ENCODE measurements at places on chromosomes 2 and 18.

GRCh38 chr2:39144416-39144815 is 23.6 kb upstream of the SOS1 start:
- no peak for DNase-seq
- H3K27me3 ChIP-seq = no peaks in the 10 kb centered on the region
- peaks cover 7% of the 10 kb centered on the region for H3K36me3 ChIP-seq
- no peak overlapping the region for H3K4me3 ChIP-seq
- H3K27ac ChIP-seq = no peak overlapping the region

- H3K36me3 ChIP-seq = no peaks in the 10 kb centered on the region
- H3K4me3 ChIP-seq = no peak overlapping the region
- H3K27me3 ChIP-seq = peaks cover 1% of the 10 kb centered on the region
Observed at GRCh38 chr18:77165503-77166188, 33.1 kb upstream of the MBP start.

GRCh38 chr2:182937870-182938269 is 71.4 kb upstream of the FRZB start:
- no peaks in the 10 kb centered on the region for H3K4me1 ChIP-seq
- H3K4me3 ChIP-seq = no peak overlapping the region

- no peak for DNase-seq
- H3K36me3 ChIP-seq = no peaks in the 10 kb centered on the region
- H3K27ac ChIP-seq = no peak overlapping the region
- H3K27me3 ChIP-seq = no peaks in the 10 kb centered on the region
- no peaks in the 10 kb centered on the region for H3K4me1 ChIP-seq
Observed at GRCh38 chr2:204578928-204579598, 33.8 kb downstream of the PARD3B start.

- no peak overlapping the region for H3K27ac ChIP-seq
- no peaks in the 10 kb centered on the region for H3K36me3 ChIP-seq
- no peak for DNase-seq
- no peak overlapping the region for H3K4me3 ChIP-seq
- H3K4me1 ChIP-seq = no peaks in the 10 kb centered on the region
- H3K27me3 ChIP-seq = no peaks in the 10 kb centered on the region
Observed at GRCh38 chr18:57219964-57220363, 73.1 kb downstream of the BOD1L2 start.

- peaks cover 13% of the 10 kb centered on the region for H3K27me3 ChIP-seq
- H3K4me3 ChIP-seq = no peak overlapping the region
- H3K4me1 ChIP-seq = peaks cover 4% of the 10 kb centered on the region
- H3K27ac ChIP-seq = no peak overlapping the region
- H3K36me3 ChIP-seq = no peaks in the 10 kb centered on the region
- DNase-seq = no peak
Observed at GRCh38 chr2:206989311-206989710, 50.0 kb downstream of the CPO start.

DNA sequence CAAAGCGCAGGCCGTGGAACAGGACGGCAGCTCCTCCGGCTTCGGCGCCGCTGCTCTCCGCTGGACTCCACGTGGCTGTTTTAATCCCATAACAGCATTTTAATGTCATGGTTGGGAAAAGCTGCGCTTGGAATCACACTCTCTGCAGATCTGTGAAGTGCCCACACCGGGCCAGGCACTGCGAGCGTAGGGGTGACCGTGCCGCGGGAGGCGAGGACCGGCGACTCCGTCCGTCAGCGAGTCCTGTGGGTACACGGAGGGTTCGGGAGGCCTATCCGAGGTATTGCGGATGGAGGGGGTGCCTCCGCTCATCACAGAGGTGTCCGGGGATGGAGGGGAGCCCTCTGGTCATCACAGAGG is 198.0 kb upstream of the SALL3 start:
- H3K4me1 ChIP-seq = no peaks in the 10 kb centered on the region
- H3K36me3 ChIP-seq = no peaks in the 10 kb centered on the region
- H3K4me3 ChIP-seq = no peak overlapping the region
- no peak for DNase-seq
- H3K27me3 ChIP-seq = no peaks in the 10 kb centered on the region

DNA sequence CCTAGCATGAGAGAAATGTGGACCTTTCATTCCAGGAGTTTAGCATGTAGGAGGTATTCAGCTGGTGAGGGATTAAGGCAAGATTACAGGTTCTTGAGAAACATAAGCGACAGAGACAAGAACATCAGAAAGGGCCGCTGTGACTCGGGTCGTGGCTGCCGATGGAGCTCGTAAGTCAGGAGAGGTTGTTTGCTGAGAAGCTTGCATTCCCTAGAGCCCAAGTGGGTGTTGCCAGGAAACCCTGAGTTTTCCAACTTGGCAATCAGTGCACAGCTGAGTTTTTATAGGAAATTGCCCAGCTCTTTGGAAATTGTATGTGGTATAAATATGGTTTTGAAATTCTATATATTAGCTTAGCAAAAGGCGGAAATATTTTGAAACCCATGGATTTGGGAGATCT is 46.4 kb upstream of the CYP1B1 start:
- no peak for DNase-seq
- H3K27ac ChIP-seq = no peak overlapping the region

DNA sequence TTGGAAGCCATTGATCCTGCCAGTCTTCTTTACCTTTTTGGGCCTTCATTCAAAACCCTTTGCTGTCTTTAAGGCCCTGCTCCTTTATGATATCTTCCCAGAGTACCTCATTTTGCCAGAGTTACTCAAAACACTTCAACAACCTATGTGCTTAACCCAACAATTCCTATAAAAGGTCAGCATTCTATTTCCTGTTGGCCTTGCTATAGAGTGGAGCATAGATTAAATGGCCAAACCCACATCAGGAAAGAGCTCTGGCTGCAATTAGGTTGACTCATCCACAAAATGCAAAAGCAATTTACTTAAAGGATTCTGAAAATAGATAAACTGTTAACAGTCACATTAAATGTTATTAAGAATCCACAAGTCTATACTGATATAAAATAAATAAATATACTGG is 21.2 kb downstream of the MRPL33 start:
- H3K27ac ChIP-seq = no peak overlapping the region
- H3K27me3 ChIP-seq = no peaks in the 10 kb centered on the region
- peaks cover 5% of the 10 kb centered on the region for H3K4me1 ChIP-seq
- H3K4me3 ChIP-seq = no peak overlapping the region

- no peaks in the 10 kb centered on the region for H3K4me1 ChIP-seq
- H3K27me3 ChIP-seq = no peaks in the 10 kb centered on the region
- H3K4me3 ChIP-seq = no peak overlapping the region
- no peaks in the 10 kb centered on the region for H3K36me3 ChIP-seq
- no peak overlapping the region for H3K27ac ChIP-seq
Observed at GRCh38 chr18:34329840-34330239, 105.1 kb upstream of the NOL4 start.

- H3K4me1 ChIP-seq = no peaks in the 10 kb centered on the region
- H3K27ac ChIP-seq = no peak overlapping the region
- no peak overlapping the region for H3K4me3 ChIP-seq
- peaks cover 46% of the 10 kb centered on the region for H3K27me3 ChIP-seq
- no peak for DNase-seq
- H3K36me3 ChIP-seq = no peaks in the 10 kb centered on the region
Observed at GRCh38 chr2:233945146-233945545, 28.0 kb downstream of the TRPM8 start.

GRCh38 chr2:18795906-18796305 is 206.5 kb upstream of the NT5C1B start:
- no peaks in the 10 kb centered on the region for H3K27me3 ChIP-seq
- no peaks in the 10 kb centered on the region for H3K36me3 ChIP-seq
- H3K4me3 ChIP-seq = no peak overlapping the region
- DNase-seq = no peak

GRCh38 chr18:74346206-74346605 is 30.6 kb downstream of the C18orf63 start:
- no peaks in the 10 kb centered on the region for H3K36me3 ChIP-seq
- H3K27me3 ChIP-seq = peaks cover 10% of the 10 kb centered on the region
- no peak for DNase-seq

GRCh38 chr2:74772046-74772445 is 61.9 kb upstream of the HK2 start:
- DNase-seq = no peak
- H3K36me3 ChIP-seq = no peaks in the 10 kb centered on the region
- H3K4me3 ChIP-seq = no peak overlapping the region
- peaks cover 5% of the 10 kb centered on the region for H3K27me3 ChIP-seq
- peaks cover 1% of the 10 kb centered on the region for H3K4me1 ChIP-seq
- no peak overlapping the region for H3K27ac ChIP-seq

DNA sequence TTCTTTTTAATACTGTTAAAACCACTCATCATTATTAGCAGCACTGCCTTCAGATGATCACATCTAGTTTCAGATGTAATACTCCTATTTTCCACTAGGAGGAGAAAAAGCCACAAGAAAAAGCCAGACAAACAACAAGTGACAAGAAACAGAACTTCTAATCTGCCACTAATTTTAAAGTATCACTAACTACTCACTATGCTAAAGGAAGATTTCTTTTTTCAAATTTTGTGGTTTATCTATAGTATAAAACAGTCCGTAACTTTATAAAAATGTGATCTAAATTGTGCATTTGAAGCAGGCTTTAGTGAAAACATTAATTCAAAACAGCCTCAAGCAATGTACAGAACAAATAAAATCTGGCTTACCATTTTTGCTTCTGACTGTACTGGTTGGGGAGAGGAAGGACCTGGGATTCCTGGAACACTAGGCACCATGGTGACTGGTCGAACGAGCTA is 56.8 kb downstream of the ATF2 start:
- H3K27ac ChIP-seq = peak overlapping the region; percentile 50
- no peak overlapping the region for H3K4me3 ChIP-seq
- H3K36me3 ChIP-seq = peaks cover 43% of the 10 kb centered on the region
- H3K27me3 ChIP-seq = no peaks in the 10 kb centered on the region

GRCh38 chr18:59674903-59675270 is 22.3 kb downstream of the CCBE1 start:
- no peaks in the 10 kb centered on the region for H3K27me3 ChIP-seq
- H3K4me1 ChIP-seq = no peaks in the 10 kb centered on the region
- DNase-seq = no peak

GRCh38 chr2:190679813-190680591 is 31.1 kb downstream of the NAB1 start:
- peaks cover 40% of the 10 kb centered on the region for H3K4me1 ChIP-seq
- peak overlapping the region; percentile 40 for H3K4me3 ChIP-seq
- DNase-seq = peak; percentile 62
- H3K36me3 ChIP-seq = peaks cover 29% of the 10 kb centered on the region
- H3K27ac ChIP-seq = peak overlapping the region; percentile 79
- no peaks in the 10 kb centered on the region for H3K27me3 ChIP-seq

- no peak overlapping the region for H3K27ac ChIP-seq
- H3K27me3 ChIP-seq = no peaks in the 10 kb centered on the region
- no peaks in the 10 kb centered on the region for H3K36me3 ChIP-seq
- no peaks in the 10 kb centered on the region for H3K4me1 ChIP-seq
- no peak for DNase-seq
Observed at GRCh38 chr18:8253944-8254343, 355.3 kb upstream of the RAB12 start.

DNA sequence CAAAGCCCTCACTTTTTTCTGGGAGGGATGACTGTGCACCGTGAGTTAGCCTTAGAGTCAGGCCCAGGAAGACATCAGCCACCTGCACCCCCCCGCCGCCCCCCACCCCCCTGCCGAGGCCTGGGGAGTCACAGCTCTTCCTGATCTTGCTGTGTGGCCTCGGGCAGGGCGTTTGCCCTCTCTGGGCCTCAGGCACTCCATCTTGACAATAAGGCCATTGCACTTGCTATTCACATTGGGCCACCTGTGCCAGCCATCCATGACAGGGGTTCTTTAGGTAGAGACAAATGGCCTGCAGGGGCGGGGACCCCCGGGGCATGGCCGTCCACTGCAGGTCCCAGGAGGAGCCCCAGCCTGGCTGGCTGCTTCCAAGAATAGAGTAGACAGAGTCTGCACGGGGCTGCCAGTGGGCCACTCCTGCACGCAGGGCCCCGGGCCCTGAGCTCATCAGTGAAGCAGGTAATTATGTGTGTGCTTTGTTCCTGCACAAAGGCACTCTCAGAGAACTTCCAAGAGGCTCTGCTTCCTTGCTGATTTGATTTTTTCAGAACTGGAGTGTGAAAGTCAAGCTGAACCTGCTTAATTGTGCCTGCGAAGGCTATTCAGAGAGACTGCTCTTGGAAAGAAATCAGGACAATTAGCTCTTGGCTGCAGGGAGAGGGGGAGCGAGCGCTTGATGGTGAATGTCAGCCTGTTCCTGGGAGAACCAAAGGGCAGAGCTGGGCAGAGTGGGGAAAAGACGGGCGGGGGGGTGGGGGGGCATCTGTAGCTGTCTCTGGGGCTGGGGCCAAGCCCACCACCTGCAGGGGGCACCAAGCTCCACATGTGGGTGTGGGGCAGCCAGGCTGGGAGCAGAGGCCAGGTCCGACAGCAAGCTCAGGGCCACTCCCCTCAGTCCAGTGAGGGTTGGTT is 40.3 kb downstream of the RRM2 start:
- no peak for DNase-seq
- no peak overlapping the region for H3K27ac ChIP-seq
- no peak overlapping the region for H3K4me3 ChIP-seq
- H3K27me3 ChIP-seq = no peaks in the 10 kb centered on the region
- peaks cover 20% of the 10 kb centered on the region for H3K4me1 ChIP-seq
- peaks cover 13% of the 10 kb centered on the region for H3K36me3 ChIP-seq

GRCh38 chr2:45096996-45097395 is 87.7 kb upstream of the SIX2 start:
- no peak for DNase-seq
- H3K36me3 ChIP-seq = no peaks in the 10 kb centered on the region
- peaks cover 49% of the 10 kb centered on the region for H3K27me3 ChIP-seq
- H3K4me3 ChIP-seq = no peak overlapping the region

- no peaks in the 10 kb centered on the region for H3K27me3 ChIP-seq
- H3K4me3 ChIP-seq = no peak overlapping the region
- H3K4me1 ChIP-seq = no peaks in the 10 kb centered on the region
- no peak for DNase-seq
- H3K27ac ChIP-seq = no peak overlapping the region
- H3K36me3 ChIP-seq = no peaks in the 10 kb centered on the region
Observed at GRCh38 chr18:56436651-56437050, 201.7 kb downstream of the TXNL1 start.

DNA sequence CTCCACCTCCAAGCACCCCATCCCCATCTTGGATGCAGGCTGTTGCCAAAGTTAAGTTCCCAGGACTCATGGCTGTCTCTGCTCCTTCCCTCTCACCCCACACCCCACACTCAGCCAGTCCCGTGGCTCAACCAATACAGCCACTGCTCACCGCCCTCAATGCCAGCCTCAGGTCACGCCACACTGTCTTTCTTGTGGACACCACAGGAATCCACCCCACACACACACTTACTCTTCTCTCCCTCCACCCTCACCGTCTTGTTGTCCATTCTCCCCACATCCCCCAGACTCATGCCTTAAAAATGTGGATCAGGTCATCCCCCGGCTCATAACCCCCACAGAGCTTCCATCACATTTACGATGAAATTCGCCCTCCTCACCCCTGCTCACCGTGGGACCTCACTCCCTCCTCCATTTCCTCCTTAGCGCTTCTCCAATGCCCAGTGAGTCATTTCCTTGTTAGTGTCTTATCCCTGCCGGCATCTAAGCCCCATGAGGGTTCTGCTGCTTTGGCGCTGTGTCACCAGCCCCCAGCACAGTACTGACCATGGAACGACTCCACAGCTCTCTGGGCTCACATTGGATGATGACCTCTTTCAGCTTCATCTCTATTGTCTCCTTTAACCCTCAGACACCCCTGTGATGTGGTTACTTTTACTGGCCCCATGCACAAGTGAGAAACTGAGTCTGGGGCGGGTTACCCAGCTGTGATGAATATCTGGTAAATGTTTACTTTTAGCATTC is 13.8 kb downstream of the MLPH start:
- H3K4me3 ChIP-seq = no peak overlapping the region
- H3K27ac ChIP-seq = no peak overlapping the region
- no peaks in the 10 kb centered on the region for H3K36me3 ChIP-seq
- no peaks in the 10 kb centered on the region for H3K4me1 ChIP-seq
- H3K27me3 ChIP-seq = peaks cover 30% of the 10 kb centered on the region
